Lower leg skin (tissue), 4 donors: ENCODE measurements at places on chromosomes 1 and 21.
A peak's percentile ranks its signal among the peaks of the same experiment; 100 is the strongest.

DNA sequence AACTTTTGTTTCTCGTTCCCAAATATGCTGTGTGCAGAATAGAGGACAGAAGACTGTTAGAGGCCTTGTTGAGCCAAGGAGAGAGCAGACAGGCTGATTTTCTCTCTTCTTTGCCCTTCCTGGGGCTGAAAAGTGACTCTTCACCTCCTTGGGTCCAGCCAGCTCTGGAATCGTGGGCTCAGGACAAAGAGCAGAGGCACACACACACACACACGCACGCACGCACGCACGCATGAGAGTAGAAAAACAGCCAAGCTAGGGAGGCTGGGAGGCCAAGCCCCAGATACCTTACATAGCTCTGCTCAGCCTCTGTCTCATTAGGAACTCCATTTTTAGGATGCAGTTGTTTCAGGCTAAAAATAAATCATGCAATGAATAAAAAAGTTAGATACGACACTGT lies at the start of gene CASQ2:
CASQ2 (minus strand) TSS at position 166 of the 400 bp plus-strand sequence. CDS start 173 bp downstream, outside the sequence.
- no peak for DNase-seq

- DNase-seq, result peak; percentile 94
Measured at GRCh38 chr1:155070721-155071569, 7.4 kb downstream of the EFNA4 start.

- DNase-seq, result peak; percentile 71
Measured at GRCh38 chr1:227951624-227952373, 4.1 kb upstream of the WNT9A start.

DNA sequence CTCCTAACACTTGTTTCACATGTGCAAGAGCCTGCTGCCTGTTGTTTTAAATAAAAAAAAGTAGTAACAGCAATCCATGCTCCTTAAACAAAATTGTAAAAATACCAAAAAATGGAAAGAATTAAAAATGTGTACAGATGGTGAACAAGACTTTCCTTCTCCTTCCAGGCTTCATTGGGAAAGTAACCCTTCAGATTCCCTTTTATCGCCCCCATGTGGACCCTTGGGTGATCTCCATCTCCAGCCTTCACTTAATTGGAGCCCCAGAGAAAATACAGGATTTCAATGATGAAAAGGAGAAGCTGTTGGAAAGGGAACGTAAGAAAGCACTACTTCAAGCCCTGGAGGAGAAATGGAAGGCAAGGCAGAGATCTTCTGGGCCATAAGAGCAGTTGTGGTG lies 14.2 kb downstream of the VPS13D start:
- no peak for DNase-seq

DNA sequence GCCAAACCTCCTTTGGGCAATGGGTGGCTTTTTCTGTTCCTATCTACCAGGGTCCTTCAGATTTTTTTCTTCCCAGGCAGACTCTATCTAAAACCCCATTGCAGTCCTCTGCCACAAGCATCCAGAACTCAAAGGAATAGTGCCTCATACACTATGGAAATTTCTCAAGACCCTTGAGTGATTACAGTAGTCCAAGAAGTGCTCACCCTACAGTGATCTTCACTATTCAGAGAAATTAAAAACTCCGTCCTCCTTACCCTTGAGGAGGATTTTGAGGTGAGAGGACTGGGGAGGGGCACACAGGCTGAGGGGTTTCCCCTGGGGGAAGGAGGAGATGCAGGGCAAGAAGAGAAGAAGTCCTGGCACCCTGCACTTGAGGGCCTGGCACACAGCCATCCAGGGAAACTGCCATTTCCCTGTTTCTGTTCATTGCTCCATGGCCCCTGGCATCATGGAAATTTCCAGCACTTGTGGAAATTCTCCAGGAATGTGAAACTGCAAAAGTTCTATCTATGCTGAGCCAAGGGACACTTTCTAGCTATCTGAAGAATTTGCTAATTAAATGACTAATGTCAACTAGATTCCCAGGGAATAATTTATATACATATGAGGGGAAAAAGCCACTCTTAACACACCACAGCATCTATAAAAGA lies 102.5 kb upstream of the ATP1B1 start:
- no peak for DNase-seq

GRCh38 chr1:24717887-24718650 lies 27.2 kb upstream of the CLIC4 start:
- no peak for DNase-seq

DNA sequence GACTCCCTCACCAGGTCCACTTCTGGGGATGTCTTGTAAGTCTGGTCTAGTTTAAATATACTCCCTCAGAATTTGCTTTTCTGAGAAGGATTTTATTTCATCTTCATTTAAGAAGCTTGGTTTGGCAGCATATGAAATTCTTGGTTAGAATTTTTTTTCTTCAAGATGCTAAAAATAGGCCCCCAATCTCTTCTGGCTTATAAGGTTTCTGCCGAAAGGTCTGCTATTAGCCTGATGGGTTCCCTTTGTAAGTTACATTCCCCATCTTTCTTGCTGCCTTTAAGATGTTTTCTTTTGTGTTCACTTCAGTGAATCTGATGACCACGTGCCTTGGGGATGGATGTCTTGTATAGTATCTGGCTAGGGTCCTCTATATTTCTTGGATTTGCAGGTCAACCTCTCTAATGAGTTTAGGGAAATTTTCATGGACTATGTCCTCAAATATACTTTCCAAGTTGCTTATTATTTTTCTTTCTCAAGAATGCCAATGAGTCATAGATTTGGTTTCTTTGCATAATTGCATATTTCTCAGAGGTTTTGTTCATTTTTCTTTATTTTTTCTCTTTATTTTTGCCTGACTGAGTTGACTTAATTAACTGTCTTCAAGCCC lies 19.4 kb downstream of the TCP10L start:
- no peak for DNase-seq
